ENCODE measurements at places on chromosomes 3 and 15.

GRCh38 chr3:108406063-108406660, 104.2 kb downstream of the MYH15 start:
- DNase-seq = no peak

DNA sequence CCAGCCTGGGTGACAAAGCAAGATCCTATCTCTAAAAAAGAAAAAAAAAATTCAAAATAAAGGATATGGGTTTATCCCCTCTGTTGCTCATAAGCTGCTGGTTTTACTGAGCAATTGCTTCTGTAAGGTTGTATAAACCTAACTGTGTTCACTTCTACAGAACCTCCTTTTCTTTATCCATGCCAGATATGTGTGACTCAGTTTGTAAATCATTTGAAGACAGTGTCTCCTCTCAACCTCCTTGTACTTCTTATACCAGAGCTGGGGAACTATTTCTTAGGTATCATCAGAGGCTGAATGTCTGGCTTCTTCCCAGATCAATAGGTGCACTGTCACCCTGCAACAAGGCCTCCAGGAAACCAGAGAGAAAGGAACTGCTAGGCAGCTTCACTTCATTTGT, 273.8 kb downstream of the CD47 start:
- DNase-seq = no peak

- no peak for DNase-seq
Observed at GRCh38 chr15:43550527-43551363, 33.3 kb downstream of the MAP1A start.

DNA sequence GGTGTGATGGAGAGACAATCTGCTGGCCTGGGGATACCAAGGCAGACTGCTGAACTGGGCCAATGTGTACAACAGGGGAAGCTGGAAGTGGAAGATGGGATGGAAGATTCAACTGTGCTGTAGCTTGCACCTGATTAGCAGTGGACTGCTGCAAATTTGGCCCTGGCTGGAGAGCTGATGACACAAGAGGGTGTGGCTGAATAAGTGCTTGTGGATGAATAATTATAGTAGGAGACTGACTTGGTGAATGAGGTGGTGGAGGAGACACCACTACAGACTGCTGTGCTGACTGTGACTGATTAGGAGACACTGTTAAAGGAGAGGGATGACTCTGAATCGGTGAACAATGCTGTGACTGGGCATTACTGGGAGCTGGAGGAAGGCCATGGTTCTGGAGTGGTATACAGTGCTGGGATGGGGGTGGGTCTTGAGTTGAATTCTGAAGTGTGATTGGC, 52.5 kb downstream of the PHC3 start:
- no peak for DNase-seq

DNA sequence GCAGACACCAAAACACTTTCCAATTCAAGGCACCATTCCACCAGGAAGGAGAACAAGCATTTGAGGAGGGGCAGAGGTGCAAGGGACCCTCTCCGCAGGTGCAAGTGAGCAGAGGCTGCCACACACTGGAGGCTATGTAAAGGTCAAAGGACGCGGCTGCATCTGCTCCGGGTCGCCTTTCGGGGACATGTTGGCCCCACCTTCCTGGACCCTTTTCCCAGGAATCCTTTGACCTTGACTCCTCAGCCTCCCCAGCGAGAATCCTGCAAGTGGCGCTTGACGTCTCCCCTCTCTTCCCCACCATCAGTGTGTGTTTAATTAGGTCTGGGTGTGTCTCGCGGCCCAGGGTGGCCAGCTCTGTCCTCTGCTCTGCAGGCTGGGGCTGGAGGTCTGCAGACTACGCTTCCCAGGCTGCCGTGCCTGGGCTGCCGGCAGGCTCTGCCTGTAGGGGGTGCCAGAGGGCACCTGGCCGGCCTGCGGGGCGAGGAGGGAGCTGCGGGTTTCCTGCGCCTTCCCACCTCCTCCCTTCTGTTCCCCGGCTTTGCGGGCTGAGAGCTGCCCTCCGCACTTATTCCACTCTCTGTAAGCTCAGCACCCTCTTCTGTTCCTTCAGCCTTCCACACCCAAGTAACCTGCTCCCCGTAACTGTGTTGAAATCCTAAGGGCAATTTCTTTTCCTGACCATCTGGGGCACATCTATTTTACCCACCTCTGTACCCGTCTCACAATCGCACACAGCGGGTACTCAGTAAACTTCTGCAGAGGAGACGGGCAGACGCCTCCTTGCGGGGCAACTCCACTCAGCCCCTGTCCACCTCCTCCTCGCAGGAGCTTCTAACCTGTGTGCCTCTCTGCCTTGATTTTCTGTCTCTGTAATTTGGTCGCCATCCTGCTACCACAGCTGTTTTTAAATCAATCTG, 129.8 kb downstream of the NSMCE3 start:
- no peak for DNase-seq

DNA sequence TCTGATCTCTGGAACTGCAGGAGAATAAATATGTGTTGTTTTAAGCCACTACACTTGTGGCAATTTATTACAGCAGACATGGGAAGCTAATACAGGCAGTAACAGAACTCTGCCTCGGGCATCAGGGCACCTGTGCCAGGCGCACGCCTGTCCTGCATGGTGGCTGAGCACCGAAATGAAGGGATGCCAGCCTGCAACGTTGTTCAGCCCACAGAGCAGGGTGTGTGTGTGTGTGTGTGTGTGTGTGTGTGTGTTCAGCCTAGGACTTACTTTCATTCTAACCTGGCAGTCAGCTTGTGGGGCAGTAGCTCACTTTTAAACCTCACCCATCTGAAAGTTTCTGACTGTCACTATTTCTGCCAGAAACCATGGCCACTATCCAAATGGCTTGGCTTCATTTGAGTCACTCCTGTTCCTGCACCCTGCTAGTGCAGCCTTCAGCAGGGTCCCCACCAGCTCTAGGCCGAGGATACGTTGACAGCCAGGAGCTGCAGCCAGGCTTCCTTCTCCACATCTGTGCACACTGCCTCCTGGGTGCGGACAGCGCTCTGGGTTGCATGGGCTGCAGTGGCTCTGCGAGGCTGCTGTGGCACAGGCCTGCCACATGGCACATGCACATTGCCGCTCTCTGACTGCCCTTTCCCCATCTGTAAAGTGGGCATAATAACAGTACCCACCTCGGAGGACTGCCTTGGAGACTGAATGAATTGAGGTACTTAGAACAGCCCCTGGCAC, 4.5 kb downstream of the UROC1 start:
- DNase-seq = no peak

DNA sequence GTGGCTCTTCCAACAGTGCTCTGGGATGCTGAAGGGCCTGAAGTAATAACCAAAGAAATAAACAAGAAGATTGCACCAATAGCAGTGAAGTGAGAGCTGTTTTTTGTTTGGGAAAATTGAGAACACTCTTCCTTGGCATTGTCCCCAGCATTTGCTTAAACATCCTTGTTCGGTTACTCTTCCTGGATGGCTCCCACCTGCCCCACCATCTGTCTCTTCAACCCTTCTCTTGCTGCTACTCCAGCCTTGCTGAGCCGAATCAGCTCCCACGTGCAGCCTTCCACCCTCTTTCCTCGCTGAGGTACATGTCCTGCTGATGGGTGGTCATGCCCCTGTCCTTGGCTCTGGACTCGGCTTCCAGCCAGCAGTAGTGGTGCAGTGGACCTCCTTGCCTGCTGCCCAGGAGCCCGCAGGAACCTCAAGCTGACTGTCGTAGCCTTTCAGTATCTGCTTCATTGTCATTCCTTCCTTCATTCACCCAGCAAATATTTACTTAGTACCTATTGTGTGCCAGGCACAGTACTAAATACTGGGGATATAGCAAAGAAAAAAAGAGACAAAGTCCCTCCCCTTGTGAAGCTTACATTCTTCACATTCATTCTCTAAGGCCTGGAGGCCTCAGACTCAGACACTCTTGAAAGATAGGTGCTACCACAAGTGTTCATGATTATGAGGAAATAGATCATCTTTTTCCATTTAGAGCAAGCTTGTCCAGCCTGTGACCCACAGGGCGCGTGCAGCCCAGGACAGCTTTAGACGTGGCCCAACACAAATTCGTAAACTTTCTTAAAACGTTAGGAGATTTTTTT, 17.1 kb upstream of the VILL start:
- DNase-seq = no peak

- DNase-seq = no peak
Observed at GRCh38 chr3:114994554-114995341, 152.3 kb downstream of the ZBTB20 start.

DNA sequence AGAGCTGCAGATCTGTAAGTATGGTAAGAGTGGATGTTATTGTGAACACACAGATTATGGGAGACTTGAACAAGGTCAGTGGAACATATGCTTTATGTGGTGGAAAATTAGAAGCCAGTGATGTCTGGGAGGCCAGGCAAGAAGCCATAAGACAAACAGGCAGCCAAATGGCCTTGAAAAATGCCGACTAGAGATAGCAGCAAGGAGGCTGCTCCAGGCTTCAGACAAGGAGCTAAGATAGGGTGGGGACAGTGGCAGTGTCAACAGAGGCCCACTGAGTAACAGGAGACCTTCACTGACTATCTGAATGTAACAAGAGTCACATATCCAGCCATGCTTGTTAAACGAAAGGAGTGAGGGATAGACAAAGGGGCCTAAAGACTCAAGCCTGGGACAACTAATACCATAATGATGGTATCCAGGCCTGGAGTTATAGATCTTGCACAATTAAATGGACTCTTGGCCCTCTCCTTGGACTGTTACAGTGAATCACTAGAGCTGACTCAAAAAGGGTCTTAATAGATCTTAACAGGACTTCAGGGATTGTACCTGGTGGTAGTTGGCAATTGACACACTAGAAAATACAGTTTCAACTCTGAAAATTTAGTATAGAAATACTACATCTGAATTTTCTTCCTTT, 50.6 kb downstream of the CFAP20DC start:
- no peak for DNase-seq

GRCh38 chr3:141878326-141878725, 1.9 kb downstream of the ATP1B3 start:
- DNase-seq = no peak

DNA sequence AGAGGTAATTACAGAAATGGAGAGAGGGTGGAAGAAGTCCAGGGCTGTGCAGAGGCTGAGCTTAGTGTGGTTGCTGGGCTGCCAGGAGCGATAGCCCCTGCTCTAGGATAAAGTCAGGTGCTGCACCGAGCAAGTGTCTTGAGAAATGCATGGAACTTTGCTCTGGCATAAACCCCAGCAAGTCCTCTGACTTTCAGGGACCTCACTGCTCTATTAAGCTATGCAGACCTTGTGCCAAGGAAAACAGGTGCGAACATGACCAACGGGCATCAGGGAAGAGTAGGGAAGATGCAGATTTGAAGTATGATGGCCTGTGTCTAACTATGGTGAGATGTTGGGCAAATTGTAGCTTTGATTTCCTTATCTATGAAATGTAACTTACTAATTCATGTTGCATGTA, 416.8 kb downstream of the NR2F2 start:
- DNase-seq = no peak

DNA sequence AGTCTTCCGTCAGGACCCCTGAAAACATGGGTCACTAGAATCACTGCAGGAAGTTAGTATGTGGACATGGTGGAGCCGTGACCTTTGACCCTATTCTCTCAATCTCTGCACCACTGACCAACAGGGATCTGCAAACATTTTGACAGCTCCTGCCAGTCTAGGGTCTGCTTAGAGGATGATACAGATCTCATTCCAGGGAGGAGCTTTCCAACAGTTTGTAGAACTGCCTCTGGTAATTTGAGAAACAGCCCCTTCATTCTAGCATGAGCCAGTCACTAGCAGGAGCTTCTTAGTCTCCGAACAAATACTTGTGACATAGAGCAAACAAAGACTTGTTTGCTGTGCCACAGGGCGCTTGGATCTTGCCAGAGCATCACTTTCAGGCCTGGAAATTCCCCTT, 270.3 kb upstream of the CFAP20DC start:
- peak; percentile 4 for DNase-seq

DNA sequence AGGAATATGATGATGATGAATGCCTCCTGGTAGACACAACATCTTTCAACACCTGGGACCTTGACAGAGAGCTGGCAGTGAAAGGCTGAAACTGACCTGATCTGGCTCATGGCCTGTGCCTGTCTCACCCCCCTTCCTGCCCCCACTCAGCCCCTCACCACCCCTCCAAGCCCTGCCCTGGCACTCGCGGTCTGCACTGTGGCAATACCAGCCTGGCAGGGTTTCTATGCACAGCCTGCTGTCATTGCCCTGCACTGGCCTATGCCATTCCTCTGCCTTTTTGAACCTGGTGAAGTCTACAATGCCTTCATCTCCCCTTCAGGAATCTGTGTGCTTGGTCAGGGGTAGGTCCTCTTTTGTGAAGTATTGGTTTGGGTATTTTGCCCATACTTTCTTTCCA, 56.5 kb downstream of the ACAD9 start:
- DNase-seq = no peak

- no peak for DNase-seq
Observed at GRCh38 chr3:131688370-131688769, 185.6 kb upstream of the MRPL3 start.

GRCh38 chr3:69210068-69210730, 87.8 kb upstream of the LMOD3 start:
- DNase-seq = no peak

DNA sequence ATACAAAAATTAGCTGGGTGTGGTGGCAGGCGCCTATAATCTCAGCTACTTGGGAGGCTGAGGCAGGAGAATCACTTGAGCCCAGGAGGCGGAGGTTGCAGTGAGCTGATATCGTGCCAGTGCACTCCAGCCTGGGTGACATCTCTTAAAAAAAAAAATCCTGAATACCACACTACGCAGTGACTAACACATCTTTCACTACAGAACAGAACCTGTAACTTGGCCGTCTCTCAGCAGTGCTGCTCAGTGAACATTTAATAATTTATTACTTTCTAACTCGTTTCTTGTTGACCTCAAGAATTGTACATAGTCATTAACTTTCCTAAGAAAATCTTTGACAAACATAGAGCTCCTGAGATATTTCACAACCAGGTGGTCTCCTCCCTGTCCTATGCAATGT, 3.8 kb downstream of the GREM1 start:
- no peak for DNase-seq

- no peak for DNase-seq
Observed at GRCh38 chr3:17979252-17979651, 236.8 kb upstream of the TBC1D5 start.

- DNase-seq = peak; percentile 55
Observed at GRCh38 chr15:92930054-92930621, 30.0 kb downstream of the CHD2 start.

DNA sequence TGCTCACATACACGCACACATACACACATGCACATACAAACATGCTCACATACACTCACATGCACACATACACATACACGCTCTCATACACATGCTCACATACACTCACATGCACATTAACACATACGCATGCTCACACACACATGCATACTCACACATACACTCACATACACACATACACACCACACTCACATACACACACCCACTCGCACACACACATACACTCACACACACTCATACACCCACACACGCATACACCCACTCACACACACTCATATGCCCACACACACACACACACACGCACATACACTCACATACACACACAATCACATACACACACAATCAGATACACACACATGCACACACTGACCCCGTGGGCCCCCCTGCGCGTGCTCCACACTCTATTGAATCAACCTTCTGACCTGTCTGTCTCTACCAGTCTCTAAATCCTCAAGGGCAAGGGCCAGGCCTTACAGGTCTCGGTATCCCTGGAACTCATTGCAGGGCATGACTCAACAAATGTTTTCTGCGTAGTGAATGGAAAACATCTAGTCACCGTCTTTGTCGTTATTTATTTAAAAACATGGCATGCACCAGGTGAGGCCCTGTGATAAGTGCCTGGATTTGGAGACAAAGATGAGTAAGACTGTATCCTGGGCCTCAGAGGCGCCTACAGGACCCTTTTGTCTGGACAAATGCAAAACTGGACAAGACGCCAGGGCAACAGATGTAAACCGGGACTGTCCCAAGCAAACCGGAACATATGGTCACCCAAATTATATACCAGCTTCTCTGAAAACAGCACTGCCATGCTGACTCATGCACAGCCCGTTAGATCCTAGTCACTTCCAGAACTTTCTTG, 41.8 kb downstream of the GRK7 start:
- no peak for DNase-seq

Measured in DMS79 (cell line).